MG63 (cell line): ENCODE measurements at places on chromosomes 7 and 10. TPM values are rescaled to one million over a fixed set of nuclear protein-coding genes. Genes with fewer than 3 reads are reported as not detected.

DNA sequence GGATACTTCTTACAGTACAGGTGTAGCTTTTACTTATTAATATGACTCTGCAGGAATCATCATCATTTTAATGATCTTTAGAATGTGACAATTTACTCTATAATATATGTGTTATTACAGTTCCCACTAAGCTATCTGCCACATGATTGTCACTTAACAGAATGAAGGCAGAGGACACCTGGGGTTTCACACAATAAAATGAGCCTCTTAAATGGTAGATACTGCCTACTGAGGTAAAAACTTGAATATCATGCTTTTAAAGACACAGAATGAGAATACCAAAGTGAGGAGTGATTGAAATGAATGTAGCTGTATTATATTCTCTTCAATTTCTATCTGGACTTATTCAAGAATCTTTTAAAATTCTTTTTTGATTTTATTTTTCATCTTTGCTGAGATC is 1255.3 kb upstream of the LRRN3 start:
- no peak for DNase-seq

- no peak for DNase-seq
Measured at GRCh38 chr7:28145931-28146330, 34.7 kb downstream of the JAZF1 start.

DNA sequence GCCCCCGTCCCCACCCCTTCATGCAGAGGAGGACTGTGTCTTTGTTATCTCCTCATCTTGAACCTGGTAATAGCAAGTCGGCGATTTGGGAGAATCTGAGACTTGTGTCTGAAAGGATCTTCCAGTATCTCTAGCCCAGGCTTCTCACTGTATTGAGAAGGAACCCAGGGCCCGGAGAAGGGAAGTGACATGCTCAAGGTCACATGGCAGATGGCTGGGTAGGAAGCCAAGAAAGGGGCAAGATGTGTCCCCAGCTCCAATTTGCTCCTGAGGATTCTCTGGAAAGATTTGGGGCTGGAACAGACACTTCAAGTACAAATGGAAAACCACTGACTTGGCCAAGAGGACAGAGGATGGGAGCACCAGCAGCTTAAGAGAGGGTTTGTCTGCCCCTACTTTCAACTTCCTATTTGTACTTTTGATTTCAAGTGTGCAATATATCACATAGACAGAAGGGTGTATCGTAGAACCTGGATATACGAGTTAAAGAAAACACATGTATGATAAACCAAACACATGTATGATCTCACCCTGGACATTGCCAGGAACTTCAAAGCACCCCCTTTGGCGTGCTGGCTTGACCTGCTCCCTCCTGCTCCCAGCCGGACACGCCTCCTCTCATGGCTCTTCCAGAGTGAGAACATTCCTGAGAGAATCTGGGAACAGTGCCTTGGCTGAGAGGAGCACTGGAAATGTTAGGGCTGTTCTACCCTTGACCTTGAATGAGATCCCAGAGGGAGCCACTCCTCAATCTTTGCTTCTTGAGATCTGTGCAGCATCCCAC is 79.7 kb downstream of the CDH23 start:
- DNase-seq, result peak; percentile 33

GRCh38 chr7:95549818-95550529 is 46.3 kb downstream of the PDK4 start:
- peak; percentile 62 for DNase-seq

DNA sequence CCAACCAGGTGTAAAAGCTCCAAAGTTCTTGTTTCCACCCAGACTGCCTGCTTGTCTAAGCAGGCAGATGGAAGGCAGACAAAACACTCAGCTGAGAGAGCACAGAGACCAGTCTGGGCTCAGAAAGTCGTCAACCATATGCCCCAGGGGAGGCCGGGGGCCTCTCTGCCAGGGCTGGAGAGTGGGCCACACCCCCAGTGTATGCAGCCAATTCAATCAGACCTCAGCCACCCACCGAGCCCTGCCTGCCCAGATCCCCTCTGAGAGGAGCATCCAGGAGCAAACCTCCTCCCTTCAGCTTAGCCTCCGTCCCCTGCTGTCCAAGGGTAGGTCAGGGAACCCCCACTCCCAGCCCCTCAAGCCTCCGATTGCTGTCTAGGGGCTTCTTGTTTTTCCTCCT is 196.3 kb downstream of the LSM5 start:
- DNase-seq, result no peak

CUZD1 gene
- total RNA-seq, result 0.13 TPM in 1 of 2 replicates, not detected in the other

PDE6C gene
- not detected in 2 replicates for total RNA-seq

- DNase-seq, result no peak
Measured at GRCh38 chr7:102925976-102926782, 13.4 kb downstream of the LRRC17 start.

- DNase-seq, result no peak
Measured at GRCh38 chr7:91041901-91042484, 222.2 kb upstream of the FZD1 start.

KLF14 gene
- total RNA-seq, result not detected in 2 replicates

NPFFR1 gene
- total RNA-seq, result not detected in 2 replicates

DNA sequence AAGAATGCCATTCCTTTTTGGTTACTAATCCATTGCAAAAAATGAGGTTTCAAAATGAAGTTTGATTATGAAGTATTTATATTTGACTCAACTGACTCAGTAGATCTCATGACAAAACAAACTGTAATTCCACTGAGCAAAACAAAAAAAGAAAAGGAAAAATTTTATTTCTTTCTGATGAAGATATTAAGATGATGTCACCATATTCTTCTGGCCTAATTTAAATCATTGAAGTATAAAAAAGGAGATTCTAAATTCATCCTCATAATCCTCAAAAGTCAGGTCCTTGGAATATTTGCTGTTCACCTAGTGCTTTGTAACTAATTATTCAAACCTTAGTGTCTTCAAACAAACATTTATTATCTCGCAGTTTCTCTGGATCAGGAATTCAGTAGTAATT is 1183.7 kb downstream of the CNTNAP2 start:
- DNase-seq, result no peak

- DNase-seq, result no peak
Measured at GRCh38 chr7:115499956-115500355, 530.6 kb downstream of the TFEC start.

SHH gene
- not detected in 2 replicates for total RNA-seq

PFKP gene
- total RNA-seq, result 121 and 183 TPM in 2 replicates

DNA sequence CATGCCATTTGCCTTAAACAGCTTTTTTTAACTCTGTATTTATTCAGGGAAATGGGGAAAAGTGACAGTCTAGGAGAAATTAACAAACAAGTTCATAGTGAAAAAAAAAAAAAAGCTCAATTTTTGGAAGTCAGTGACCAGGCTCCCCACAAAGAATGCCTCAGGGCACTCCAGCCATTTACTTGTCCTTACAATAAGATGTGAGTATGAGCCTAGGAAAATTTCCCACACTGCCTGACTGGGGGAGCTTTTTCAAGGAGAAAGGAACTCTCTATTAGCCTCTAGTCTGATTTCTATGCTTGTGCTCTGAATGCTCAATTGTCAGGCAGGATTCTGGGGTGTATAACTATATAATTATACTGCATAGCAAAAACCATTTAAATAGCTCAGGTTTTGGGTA is 74.9 kb upstream of the NRBF2 start:
- DNase-seq, result no peak

- no peak for DNase-seq
Measured at GRCh38 chr7:66904063-66904593, 16.9 kb upstream of the TMEM248 start.

DNA sequence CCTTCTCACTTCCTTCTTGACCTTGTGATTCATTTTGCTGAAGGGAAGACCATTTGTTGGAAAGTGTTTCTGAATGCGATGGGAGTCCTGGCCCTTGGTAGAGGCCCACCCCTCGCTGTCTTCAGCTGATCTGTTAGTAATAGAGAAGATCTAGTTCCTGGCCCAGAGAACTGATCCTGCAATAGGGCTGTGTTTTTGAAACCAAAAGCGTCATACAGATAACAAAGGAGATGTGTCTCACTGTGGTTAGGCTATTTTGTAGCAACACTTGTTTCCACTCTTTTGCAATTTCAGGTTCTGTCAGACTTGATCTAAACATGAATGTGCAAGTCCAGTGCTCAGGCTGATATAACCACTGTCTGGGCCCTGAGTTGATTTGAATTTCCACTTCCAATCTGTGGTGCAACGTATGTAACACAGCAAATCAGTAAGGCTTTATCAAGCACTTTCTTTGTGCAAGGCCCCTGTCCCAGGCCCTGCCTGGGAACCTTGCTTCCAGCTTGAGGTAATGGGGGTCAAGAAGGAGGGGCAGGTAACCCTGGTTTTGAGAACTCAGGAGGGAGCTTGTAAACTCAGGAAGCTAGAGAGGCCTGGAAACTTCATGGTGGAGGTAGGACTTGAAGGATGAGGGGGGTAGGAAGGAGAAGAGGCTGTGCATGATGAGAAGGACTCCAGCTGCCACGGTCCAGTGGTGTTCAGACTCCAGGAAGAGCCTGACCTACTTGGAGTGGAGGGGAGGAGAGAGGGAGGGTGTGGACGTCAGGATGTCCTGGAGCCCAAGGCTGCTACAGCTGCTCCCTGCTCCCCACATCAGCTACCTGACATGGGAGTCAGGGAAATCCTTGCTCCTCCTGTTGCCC is 42.2 kb upstream of the SRGN start:
- DNase-seq, result no peak

DNA sequence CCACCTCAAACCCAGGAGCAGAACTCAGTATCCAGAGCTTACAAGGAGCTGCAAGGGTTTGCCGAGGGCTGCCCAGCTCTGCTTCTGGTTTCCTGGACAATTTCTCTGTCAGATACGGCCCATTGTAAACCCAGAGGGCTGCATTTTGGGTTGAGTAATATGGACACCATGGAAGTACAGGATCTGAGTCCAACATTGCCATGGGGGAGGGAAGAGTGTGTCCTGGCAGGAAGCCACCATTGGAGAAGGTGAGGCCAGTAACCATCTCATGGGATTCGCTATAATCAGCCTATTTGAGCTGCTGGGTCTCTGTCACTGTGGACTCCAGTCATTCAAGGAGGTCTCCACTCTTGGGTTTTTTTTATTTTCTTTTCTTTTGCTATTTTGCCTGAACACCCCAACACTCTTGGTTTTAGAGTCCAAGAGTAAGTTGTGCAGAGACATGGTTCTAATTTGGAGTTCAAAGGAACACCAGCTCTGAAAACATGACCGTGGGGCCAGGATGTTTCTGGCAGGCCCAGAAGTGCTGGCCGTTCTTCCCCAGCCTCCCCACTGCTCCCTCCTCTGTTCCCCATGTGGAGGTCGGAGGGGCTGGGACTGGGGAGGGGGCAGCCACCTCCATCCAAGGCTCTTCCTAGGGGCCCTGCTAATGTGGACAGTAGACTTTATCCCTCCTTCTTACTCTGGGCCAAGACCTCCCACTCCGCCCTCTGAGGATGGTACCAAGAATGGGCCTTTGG is 46.2 kb downstream of the CHST3 start:
- DNase-seq, result no peak

HOXA7 gene
- total RNA-seq, result 0.95 and 1.7 TPM in 2 replicates

DNA sequence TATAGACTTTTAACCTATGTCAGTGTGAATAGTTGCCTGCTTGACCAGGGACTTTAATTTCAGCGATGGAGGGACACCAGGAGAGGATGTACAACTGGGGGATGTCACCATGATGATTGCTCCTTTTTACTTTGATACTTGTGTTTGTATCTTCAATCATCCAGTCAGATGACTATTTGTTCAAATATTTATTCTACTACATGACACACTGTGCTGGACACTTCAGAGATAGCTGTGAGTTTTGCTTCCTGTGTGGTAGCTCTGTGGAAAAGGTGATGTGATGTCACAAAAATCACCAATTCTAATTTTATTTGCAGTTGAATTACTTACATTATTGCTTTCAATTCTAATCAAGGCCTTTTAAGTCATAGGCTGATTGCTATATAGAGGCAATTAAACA is 62.7 kb upstream of the CREB5 start:
- DNase-seq, result no peak

KCNIP2 gene
- not detected in 2 replicates for total RNA-seq

DNA sequence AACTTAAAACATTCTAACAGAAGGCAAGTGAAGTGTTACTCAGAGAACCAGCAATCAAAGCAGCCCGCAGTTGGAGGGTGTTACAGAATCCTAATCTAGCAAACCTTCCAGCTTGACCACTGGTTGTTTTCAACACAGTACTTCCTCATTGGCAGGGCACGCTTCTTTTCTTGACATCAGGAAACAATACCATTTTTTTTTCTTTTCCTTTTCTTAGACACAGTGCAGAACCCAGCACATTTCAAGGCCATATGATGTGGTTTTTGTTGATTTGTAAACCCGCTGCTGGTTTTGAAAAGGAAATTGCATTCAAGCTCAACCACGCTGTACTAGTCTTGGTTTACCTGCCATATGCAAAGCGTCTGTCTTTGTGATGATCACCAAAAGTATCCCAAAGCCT is 33.4 kb downstream of the RHOBTB1 start:
- DNase-seq, result no peak

DNA sequence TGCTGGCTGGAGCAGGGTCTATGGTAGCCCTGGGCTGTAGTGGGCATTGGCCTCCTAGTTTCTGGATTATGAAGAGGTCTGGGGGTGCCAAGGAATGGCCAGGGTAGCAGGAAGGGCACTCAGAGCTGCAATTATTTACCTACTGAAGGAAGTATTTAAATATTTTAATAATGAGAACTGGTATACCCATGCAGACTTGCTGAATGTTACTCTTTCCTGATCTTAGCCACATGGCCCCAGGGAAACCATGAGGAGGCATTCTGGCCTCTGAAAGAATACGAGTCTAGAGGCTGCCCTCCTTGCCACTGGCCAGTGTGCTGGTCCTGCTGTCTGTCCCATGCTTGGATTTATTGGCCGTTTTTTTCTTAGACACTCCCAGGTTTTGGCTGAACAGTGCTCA is 599.7 kb downstream of the LRMDA start:
- DNase-seq, result no peak

ZNF365 gene
- total RNA-seq, result 0.89 and 1.5 TPM in 2 replicates

DNA sequence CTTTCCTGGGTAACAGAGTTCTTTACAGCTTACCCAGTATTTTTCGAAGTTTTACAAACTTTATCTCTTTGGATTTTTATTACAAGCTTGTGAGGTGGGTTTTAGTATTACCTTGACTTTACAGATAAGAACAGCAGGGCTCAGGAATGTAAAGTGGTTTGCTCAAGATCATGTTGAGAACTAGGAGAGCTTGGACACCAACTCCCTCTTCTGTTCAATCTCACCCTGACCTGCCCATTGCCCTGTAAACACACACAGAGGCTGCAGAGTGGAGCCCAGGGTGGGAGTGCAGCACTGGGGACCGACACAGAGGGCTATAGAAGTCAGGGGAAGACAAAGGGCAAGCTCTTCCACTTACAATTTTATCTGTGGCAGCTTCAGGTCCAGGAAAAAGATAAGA is 4.6 kb upstream of the TSPAN14 start:
- DNase-seq, result no peak

GRCh38 chr7:81768951-81769778 is 682 bp downstream of the HGF start:
- no peak for DNase-seq

SLC29A4 gene
- total RNA-seq, result 2.7 and 4.4 TPM in 2 replicates
